ENCODE measurements at places on chromosomes 7 and 10.

- no peak for DNase-seq
These were observed 8.1 kb downstream of the SRGN start for GRCh38 chr10:69096045-69096444.

DNA sequence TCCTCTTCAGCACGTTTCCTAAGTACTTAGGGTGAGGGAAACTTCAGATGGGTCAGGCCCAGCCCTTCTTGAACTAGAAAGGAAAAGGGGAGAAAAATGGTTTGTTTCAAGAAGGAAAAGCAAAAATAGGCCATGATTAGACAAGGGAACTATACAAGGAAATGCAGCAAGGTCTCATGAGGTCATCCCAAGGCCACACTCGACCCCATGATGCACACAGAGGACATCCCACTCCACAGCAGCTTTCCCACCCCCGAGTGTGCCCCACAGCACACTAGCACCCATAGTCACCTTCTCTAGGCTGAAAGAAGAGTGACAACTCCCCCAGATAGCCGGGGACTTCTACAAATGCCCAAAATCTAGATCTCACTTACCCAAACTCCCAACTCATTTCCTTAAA is 173.4 kb downstream of the FAM107B start:
- DNase-seq, result no peak

DNA sequence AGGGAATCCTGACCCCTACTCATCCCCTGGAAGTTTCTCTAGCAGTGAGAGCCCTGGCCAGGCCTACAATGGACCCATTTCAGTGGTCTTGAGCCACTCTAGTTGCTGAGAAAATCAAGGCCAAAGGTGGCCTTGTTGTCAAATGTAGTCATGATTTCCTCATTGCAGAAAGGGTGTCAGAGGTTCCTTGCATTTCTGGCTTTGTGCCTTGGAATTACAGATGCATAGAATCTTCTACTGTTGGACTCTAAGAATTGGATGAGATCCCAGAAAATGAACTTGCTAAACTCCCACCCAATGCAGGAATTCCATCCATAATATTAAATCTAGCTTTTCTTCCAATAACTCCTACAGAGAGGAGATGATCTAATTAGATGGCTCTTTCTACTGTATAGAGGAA is 12.2 kb downstream of the CPA2 start:
- DNase-seq, result no peak

GRCh38 chr7:45072131-45073030 is 16.4 kb downstream of the NACAD start:
- DNase-seq, result no peak

- DNase-seq, result no peak
These were observed 38.3 kb upstream of the PARD3 start for GRCh38 chr10:34853357-34853756.

- no peak for DNase-seq
These were observed 98.9 kb upstream of the KIF5B start for GRCh38 chr10:32155075-32155516.

GRCh38 chr7:45506059-45506458 is 68.1 kb upstream of the ADCY1 start:
- DNase-seq, result no peak

- DNase-seq, result no peak
These were observed 357.0 kb downstream of the FRMD4A start for GRCh38 chr10:13973742-13974141.

- DNase-seq, result no peak
These were observed 58.3 kb downstream of the INPP5A start for GRCh38 chr10:132595854-132596253.

- DNase-seq, result no peak
These were observed 148.4 kb downstream of the MAD1L1 start for GRCh38 chr7:2084331-2084730.

DNA sequence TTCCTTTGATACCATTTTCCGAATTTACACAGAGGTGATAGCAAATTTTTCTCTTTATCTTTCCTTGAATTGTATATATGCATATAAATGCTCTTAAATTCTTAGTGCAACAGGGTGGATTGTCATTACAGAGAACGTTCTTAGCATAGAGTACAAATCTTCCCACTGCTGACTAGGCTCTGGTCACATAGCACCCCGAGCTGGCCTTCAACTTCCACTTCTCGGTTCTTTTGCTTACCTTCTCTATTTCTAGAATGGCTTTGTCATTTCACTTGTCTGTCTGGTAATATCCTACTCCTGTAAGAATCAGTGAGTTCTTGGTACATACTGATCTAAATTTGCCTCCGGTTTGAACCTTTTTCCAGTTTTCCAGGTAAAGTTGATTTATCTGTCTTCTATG is 13.4 kb downstream of the ADIRF start:
- no peak for DNase-seq

GRCh38 chr7:5711409-5711808 is 70.1 kb downstream of the RNF216 start:
- no peak for DNase-seq

DNA sequence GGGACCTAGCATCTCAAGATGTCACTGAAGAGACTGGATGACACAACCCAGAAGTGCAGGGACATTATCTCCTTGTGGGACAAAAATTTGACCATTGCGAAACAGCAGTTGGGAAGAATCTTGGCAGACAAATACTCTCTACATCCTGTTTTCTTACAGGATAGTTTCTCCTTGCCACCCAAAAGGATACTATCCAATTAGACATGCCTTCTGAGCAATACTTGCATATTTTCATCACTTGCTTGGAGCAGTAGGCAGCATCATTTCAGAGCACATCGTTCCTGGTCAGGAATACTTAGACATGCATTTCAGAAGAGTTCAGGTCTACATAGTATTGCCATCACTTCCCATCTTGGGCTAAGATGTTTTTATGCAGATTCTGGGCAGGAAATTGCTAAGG is 56.8 kb downstream of the FAS start:
- DNase-seq, result no peak

- DNase-seq, result no peak
These were observed 192.6 kb downstream of the CFTR start for GRCh38 chr7:117672453-117672852.

DNA sequence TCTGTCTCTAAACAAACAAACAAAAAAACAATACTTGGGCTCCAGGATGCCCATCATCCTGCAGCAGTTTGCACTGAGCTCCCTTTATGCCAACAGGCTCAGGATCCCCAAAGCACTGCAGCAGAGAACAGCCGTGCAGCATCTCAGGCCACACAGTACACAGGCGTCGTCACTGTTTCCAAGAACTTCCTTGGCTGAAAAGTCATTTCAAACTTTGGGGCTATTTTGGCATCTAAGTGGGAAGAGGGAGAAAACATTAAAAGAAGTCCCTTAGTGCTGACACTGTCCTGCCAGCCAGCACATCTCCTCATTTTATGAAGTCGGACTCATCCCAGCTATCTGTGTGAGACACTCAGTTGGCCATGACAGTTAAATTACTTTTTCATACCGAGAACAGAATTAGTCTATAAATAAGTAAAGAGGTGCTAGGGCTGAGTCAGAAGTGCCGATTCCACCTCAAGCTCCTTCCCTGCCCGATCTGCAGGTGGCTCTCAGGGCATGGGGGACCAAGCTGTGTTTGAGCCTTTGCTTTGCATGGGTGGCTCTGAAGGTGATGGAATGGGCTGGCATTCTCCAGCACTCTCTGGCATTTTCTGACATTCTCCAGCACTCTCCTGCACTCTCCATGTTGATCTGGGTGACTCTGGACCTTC is 68.5 kb downstream of the PTPRN2 start:
- DNase-seq, result no peak

GRCh38 chr7:151494298-151495284 is 25.1 kb downstream of the RHEB start:
- no peak for DNase-seq

GRCh38 chr10:91140995-91141549 is 79.4 kb upstream of the PCGF5 start:
- no peak for DNase-seq

- no peak for DNase-seq
These were observed 436.3 kb upstream of the NPVF start for GRCh38 chr7:25664593-25664992.

DNA sequence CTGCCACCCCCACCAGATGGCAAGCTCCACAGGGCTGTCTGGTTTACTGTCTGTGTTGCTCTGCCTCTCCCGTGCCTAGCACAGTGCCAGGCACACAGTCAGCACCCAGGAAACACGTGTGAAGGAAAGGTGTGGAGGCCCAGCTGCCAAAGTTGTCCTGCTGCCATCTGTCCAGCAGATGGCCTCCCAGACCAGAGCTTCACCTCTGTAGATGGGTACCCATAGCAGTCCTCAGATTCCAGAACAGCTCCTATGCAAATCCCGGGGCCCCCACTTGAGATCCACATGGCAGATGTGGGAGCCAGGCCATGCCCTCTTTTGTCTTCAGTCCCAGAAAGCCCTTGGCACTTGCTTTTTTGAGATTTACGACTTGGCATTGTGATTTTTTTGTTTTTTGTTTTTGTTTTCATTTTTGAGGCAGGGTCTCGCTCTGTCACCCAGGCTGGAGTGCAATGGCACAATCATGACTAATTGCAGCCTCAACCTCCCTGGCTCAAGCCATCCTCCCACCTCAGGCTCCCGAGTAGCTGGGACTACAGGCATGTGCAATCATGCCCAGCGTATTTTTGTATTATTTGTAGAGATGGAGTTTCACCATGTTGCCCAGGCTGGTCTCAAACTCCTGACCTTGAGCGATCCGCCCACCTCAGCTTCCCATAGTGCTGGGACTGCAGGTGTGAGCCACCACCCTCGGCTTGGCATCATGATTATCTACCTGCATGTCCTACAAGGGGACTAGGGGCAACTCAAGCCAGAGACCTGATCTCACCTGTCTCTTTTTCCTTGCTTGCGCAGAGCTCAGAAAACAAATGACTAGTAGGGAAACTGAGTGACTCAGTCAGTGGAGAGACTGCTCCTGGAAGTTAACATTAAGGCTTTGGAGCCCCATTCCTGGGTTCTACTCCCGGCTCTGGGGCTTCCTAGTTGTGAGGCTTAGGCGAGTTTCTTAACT is 16.9 kb upstream of the PALD1 start:
- DNase-seq, result no peak

- no peak for DNase-seq
These were observed 316.6 kb upstream of the ANKRD30A start for GRCh38 chr10:36808625-36809362.

- no peak for DNase-seq
These were observed 148.5 kb downstream of the ARHGAP22 start for GRCh38 chr10:48456361-48456804.

DNA sequence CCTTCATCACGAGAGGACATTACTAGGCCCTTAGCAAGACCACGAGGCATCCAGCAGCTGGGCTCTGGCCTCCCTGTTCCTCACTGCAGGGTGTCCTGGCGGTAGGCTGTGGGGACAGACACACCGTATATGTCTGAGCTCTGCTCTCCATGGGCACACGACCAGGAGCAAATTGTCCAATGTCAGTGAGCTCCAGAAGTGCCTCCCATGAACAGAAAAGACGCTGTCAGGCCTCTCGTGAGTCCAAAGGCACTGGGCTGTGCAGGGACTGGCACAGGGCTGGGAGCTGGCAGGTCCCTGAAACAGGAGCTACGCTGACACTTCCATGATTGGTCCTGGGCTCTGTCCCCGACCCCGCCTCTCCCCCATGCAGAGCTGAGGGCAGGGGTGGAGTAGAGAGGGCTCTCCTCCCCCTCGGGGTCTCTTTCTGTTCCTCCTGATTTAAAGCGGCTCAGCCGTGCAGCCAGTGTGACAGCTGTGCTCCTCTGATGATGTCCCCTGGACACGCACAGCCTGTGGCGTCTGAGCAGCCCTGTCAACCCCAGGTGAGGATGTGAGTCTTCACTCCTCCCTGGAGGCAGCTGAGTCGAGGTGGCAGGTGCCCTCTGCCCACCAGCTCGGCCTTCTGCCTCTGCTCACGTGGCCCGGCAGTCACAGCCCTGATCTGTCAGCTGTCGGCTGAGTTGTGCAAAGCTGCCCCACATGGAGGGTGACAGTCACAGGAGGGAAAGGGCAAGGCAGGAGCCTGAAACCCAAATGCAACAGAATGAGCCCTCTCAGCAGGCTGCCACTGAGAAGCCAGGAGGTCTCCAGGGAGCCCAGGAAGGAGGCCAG is 13.0 kb downstream of the ANTXRL start:
- DNase-seq, result no peak

- DNase-seq, result no peak
These were observed 47.2 kb downstream of the DNAJC12 start for GRCh38 chr10:67790534-67791408.

DNA sequence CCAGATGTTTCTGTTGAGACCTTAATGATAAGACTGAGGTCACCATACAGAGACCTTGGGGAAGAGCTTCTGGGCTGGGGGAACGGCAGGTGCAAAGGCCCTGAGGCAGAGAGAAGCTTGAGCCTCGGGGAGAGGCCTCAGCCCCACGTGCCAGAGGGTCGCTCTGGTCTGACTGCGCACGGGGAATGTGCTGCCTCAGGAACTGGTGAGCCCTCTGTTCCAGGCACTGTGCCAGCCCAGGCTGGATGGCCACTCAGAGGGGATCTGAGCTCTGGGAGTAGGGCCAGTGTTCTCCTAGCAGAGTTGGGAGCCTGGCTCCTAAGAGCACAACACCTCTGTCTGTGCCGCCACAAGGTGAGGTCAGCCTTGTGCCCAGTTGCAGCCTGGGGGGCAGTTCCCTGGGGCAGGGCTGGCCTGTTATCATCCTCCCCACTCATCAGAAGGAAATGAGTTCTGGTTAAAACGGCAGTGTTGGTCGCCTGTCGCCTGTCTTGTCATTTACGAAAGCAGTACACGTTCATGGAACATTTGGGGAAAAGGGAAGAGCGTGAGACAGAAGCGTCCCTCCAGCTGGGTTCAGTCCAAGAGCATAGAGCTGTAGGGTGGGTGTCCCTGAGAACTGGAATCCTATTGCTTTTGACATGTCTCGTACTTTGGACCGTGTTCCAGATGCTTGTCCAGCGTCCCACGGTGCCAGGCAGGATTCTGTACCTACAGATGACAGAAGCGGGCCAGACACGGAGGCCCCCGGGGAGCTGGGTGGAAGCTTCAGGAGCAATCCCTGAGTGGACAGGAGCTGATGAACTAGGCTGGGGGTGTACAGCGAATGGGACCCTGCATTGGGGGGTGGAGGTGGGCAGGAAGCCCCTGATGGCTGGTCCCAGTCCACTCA is 4.3 kb downstream of the TTYH3 start:
- no peak for DNase-seq

GRCh38 chr10:26714415-26715136 is 17.1 kb downstream of the PDSS1 start:
- no peak for DNase-seq

DNA sequence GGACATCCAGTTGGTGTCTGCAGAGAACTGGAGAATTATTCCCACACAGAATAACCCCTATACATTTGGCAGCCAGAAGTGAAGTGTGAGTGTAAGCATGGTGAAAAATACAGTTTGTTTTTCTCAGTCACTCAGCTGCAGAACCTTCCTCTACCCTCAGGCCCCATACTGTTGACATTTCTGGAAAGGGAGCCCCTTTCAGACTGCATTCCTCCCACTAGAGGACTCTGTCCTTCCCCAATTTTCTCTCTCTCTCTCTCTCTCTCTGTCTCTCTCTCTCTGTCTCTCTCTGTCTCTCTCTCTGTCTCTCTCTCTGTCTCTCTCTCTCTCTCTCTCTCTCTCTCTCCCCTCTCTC is 86.8 kb upstream of the STEAP1B start:
- DNase-seq, result no peak
